ENCODE measurements at places on chromosomes 2 and 18.

DNA sequence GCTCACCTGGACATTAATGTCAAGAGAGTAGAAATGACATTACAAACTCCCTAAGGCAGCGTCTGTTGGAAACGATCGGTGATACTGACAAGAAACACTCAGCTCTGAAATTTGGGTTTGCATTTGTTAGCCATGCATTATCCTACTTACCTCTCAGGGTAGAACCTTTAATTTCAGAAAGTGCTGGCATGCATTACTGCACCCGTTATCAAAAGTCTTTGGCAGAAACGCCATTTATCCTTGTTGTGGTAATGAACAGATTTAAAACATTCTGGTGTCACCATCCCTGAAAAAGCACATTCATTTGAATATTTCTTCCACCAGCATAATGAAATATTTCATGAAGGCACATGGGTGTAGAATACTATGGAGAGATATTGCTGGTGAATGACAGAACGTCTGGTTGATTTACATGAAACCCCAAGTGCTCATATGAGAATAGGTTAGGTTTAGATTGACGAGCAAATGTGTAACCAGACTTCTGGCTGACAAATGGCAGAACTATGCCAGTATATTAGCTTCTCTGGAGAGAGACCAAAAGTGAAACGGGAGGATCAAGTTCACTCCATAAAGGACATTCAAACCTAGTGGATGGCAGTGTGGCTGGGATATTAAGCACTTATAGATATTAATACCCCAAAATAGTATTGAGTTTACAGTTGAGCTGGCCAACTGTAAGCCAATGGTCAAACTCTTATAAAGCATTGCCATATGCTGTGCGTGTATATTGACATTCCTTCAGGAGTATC, 53.5 kb upstream of the ITGB6 start:
- DNase-seq, result no peak

- DNase-seq, result no peak
These were observed 87.0 kb upstream of the GATA6 start for GRCh38 chr18:22082408-22082807.

GRCh38 chr2:70081221-70081620, 6.1 kb upstream of the PCBP1 start:
- no peak for DNase-seq

- DNase-seq, result no peak
These were observed 98.9 kb upstream of the PMAIP1 start for GRCh38 chr18:59800897-59801296.

GRCh38 chr2:98458667-98459380, 14.2 kb downstream of the INPP4A start:
- no peak for DNase-seq

DNA sequence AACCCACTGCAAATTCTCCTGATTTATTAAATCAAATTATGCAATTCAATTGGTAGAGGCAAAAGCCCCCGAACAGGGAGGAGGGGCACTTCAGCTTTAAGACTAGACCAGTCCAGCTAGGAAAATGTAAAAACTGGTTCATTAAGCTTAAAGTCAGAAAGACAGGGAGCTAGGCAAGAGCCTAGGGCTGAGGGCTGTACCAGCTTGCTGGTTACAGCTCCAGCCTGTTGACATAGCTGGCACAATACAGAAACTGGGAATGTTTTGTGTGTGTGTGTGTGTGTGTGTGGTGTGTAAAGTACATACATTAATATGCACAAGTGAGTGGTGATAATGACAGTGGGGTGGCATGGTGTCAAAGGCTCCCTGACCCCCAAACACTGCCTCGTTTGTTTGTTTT, 307.0 kb upstream of the CELF4 start:
- DNase-seq, result no peak

DNA sequence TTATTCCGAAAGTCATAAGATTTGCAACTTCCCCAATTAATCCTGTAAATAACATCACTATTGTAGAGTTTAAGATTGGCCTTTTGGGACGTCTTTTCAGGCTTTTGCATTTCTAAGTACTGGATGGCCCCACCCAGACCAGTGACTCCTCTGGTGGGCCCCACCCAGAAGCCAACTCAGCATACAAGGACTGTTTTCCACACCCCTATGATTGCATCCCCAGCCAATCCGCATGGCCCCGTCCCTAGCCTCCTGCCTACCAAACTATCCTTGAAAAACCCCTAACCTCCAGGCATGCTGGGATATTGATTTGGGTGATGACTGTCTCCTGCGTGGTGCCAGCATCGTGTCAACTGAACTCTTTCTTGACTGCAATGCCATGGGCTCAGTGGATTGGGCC, 24.5 kb upstream of the TGIF1 start:
- no peak for DNase-seq

DNA sequence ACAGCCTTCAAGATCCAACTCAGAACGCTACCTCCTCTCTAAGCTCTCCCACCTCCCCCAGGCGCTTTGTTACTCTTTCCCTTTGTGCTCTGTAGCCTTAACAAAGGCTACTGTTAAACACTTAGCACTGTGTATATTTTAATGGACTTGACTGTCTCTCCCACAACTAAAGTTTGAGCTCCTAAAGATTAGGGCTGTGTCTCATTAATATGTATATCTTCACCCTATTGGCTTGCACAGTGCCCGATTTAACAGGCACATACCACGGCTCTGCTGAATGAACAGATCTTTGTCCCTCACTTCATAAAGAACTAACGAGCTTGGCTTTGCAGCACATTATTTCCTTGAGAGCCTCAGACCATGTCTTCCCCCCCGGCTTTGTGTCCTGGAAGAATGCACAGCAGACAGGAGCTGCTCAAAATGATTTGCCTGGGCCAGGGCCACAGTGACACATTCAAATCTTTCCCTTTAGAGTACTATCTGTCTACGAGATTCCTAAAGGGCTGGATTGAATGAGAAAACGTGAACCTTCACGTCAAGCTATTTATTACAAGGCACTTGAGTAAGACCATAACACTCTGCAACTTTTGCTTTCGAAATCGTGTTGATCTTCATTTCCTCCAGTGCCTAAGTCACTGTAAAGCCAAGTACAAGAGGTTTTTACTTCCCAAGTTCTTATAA, 22.1 kb downstream of the ABHD3 start:
- no peak for DNase-seq

GRCh38 chr2:138652378-138652777, 127.8 kb downstream of the NXPH2 start:
- DNase-seq, result no peak

- DNase-seq, result peak; percentile 70
These were observed 588 bp upstream of the FOXI3 start for GRCh38 chr2:88452980-88453582.

GRCh38 chr18:1013951-1014350, 109.3 kb downstream of the ADCYAP1 start:
- no peak for DNase-seq

DNA sequence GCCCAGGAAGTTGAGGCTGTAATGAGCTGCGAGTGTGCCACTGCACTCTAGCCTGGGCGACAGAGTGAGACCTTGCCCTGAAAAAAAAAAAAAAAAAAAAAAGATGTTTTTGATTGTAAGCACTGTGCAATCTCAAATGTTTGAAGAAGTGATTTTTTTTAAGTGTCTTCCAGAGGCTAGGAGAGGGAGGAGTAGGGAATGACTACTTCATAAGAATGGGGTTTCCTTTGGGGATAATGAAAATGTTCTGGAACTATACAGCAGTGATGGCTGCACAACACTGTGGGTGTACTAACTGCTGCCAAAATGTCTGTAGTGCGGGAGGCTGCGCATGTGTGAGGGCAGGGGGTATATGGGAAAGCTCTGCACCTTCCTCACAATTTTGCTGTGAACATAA, 83.7 kb downstream of the MCFD2 start:
- no peak for DNase-seq

DNA sequence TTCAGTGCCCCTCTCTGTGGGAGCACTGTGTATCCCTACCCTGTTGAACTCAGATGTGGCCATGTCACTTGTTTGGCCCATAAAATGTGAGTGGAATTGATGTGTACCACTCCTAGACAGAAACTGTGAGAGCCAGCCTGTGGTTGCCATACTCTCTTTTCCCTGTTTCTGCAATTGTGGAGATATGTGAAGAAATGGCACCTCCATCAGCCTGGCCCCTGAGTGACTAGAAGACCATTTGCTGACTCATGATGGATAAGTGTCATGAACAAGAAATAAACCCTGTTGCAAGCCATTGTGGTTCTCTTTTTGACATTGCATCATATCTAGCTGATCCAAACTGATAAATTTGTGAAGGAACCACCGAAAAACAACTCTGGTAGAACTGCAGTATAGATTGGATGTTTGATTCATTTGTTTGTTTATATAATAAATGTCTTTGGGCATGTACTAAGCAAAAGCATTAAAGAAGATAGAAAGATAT, 214.5 kb upstream of the FBXO11 start:
- no peak for DNase-seq

GRCh38 chr18:48742706-48743475, 204.1 kb downstream of the CTIF start:
- no peak for DNase-seq

DNA sequence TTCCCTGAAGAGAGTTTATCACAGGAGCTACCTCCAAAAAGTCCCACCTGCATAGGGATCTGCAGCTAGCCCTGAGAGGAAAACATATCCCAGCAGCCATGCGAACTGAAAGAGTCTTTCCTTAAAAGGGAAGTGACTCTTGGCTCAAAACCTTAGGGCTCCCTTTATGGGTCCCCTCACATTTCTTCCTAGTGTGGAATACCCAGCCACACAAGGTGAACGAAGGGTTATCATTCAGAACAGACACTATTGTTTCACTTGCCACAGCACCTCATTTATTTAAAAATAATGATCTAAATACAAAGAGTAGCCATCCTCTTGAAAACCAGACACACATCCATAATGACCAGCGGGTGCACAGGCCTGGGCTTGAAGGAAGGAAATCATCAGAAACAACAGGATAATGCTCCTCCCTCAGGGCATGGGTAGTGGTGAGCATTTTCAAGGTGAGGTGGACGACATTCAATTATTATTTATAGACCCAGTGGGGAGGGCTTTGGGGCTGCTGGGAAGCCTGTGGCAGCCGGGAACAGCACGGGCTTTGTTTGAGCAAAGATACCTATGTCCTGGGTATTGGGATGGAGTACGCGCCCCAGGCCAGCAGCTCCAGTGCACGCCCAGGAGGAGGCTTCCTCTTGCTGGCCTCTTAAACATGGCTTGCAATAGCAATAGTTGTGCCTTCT, 119.0 kb upstream of the ITGA6 start:
- no peak for DNase-seq

DNA sequence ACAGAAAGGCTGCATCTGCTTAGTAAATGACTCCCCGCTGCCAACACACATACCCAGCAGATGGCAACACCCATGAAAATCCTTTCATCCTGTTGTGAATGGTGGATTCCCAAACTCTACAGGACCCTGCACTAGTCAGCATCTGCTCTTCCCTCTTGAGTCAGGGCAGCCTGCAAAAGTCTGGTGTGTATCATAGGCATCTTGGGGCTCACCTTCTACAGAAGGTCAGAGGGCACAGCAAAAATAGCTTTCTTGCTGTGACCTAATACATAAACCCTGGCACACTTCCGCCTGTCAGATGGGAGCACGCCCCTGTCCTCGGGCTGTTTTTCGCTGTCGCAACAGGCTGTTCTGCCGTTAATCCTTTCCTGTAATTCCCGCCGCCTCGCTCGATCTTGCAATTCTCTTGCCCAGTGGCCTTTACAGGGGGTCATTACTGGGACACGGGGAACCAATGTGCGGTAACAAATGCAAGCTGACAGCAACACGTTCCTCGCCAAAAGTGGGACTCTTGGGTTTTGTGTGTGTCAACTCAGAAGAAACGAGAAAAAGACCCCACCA, 19.9 kb upstream of the SCYGR1 start:
- no peak for DNase-seq

DNA sequence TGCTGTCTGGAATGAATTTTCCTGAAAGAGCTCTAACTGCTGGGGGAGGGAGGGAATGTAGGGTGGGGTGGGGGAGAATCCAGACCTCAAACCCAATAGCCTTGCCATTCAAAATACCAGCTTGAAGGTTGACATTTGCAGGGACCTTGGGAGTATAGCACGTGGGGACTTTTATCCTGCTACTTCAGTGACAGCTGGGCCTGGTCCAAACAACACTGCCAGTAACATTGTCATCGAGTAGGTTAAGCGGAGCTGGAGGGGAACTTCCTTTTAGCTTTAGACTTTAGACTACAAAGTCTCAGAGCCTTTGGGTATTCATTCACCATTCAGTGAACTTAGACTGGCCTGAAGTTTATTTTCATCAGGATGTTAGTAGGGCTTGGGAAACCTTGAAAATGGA, 248.7 kb downstream of the MEIS1 start:
- DNase-seq, result no peak

- DNase-seq, result no peak
These were observed 26.7 kb downstream of the XDH start for GRCh38 chr2:31387850-31388249.

DNA sequence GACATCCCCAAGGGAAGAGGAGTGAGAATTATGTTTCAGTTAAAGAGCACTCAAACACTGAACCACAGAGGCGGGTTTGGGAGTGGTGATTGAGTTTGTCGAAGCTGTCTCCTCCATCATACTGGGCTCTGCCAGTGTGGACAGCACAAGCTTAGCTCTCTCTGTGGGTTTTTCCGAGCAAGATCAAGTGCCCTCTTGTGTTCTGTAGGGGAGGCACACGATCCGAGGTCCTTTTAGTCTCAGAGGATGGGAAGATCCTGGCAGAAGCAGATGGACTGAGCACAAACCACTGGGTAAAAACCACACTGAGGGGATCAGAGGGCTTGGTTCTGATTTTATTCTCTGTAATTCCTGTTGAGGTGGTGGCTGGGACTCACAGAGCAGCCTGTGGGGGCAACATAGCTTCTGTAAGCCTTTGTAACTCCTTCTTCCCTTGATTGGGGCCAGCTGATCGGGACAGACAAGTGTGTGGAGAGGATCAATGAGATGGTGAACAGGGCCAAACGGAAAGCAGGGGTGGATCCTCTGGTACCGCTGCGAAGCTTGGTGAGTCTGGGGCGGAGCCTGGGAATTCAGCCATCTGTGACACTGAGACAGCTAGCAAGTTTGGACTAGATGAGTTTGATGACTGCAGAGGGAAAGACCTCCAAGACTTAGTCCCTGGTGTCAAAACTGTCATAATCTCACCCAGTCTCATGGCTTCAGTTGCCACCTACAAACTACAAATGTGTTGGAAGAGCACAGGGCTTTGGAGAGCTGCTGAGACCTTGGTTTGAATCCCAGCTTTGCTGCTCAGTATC, 2.0 kb downstream of the NAGK start:
- DNase-seq, result peak; percentile 65

DNA sequence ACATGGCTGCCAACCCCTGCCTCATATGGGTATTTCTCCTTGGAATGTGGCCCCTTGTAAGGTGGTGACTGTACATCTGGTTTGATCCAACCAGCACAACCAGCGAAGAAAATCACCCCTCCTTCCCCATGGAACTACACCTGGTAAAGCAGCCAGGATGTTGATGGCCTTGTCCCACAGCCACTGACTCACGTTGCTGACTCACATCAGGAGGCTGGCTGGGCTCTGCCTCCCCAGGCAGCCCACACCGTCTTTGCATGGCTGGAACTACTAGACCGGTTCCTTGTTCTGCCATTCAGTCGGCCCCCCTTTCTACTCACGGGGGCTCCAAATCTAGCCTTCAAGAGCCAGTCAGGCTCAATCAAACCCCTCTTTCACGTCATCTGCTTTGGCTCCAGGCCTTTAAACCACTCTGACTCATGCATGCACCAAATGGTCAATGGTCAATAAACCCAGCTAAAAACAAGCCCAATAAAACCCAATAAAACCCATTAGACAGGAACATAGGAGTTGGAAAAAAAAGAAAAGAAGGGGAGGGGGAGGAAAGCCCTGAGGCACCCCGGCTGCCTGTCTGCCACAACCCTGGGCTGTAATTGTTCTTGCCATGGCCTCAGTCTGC, 114.8 kb downstream of the PLB1 start:
- DNase-seq, result peak; percentile 55
